ENCODE measurements at places on chromosomes 5 and 9.
A peak's percentile ranks its signal among the peaks of the same experiment; 100 is the strongest.

GRCh38 chr5:746258-746761 lies 38.2 kb downstream of the ZDHHC11B start:
- no peak for DNase-seq

- no peak for DNase-seq
Measured at GRCh38 chr5:12141496-12141895, 237.2 kb upstream of the CTNND2 start.

GRCh38 chr9:37951671-37952449 lies 47.9 kb upstream of the SLC25A51 start:
- no peak for DNase-seq

GRCh38 chr5:171340491-171340890 lies 31.4 kb downstream of the TLX3 start:
- DNase-seq = no peak

- DNase-seq = no peak
Measured at GRCh38 chr5:52922384-52922783, 66.8 kb upstream of the ITGA2 start.

- DNase-seq = no peak
Measured at GRCh38 chr9:134293611-134294152, 32.6 kb upstream of the RXRA start.

DNA sequence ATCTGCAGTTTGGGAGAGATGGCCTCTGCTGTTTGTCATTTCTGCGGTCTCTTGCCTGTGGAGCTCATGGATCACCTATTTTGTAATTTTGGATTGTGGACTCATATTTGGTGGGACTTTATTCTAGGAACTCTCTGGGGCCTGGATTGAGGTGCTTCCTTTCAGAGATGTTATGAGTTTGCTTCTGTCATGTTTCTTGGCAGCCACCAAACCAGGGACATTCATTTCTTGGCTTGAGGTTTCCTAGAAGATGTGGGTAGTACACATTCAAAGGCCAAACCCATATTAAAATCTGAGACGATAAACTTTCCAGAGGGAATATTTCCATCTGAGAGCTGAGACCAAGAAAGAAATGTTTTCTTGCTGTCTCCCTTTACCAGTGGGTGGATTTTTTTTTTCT lies 37.2 kb upstream of the GADD45G start:
- DNase-seq = no peak

GRCh38 chr9:84349671-84350070 lies 9.1 kb upstream of the SLC28A3 start:
- DNase-seq = no peak

GRCh38 chr9:78986446-78986845 lies 585.3 kb upstream of the TLE4 start:
- DNase-seq = no peak

- DNase-seq = no peak
Measured at GRCh38 chr9:136172412-136173079, 32.4 kb downstream of the LHX3 start.

GRCh38 chr5:14305045-14305444 lies 161.9 kb downstream of the TRIO start:
- DNase-seq = no peak

- DNase-seq = no peak
Measured at GRCh38 chr5:141843156-141843927, 34.9 kb downstream of the PCDH1 start.

DNA sequence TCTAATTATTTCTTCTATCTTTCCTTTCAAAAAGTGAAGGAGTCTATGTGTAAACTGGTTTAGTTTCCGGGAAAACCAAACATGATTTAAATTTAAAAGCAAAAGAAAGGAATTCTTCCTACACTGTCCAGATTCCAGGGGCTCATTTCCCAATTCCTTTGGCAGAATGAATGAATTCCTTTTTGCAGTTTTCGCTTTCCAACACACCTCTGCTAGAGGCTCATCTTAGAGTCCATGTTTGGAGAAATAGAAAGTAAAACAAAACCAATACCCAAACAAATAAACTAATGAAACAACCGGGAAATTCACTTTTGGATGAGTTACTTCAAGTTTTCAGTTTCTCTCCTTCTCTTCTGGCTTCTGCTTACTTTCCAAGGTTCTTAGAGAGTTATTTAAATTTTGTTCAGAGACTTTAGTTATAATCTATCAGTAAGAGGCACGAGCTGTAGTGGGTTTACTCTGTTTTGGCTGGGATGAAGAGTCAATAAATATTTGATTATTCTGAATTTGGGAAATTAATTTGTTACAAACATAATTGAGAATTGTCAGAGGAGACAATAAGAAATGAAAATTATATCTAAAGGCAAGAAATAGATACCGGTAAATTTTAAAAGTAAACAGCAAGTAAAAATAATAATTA lies 365.0 kb upstream of the CDH9 start:
- DNase-seq = no peak

GRCh38 chr5:149141224-149141956 lies at the start of gene ABLIM3:
TSS of gene ABLIM3 (plus strand) at chr5:149141493. CDS start at chr5:149142096, 603 bp downstream.
- DNase-seq = peak; percentile 52

DNA sequence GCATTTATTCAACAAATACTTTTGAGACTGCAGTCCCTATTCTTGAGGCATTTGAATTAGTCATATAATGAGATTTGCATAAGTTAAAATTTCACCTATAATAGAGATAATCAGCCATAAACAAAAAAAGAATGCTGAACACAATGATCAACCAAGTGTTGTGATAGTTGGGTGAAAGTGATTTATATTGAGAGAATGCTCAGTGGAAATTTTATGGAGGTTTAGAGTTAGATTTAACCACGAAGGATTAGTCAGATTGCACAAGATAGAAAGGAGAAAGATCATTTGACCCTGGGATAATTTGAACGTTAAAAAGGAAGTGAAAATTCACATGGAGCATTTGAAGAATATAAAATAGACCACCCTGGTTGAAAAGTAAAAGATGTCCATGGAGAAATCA lies 356.2 kb downstream of the NPR3 start:
- DNase-seq = no peak

GRCh38 chr9:71806901-71807307 lies 38.6 kb upstream of the CEMIP2 start:
- DNase-seq = peak; percentile 22

GRCh38 chr9:13589034-13589737 lies 309.7 kb upstream of the MPDZ start:
- DNase-seq = no peak

DNA sequence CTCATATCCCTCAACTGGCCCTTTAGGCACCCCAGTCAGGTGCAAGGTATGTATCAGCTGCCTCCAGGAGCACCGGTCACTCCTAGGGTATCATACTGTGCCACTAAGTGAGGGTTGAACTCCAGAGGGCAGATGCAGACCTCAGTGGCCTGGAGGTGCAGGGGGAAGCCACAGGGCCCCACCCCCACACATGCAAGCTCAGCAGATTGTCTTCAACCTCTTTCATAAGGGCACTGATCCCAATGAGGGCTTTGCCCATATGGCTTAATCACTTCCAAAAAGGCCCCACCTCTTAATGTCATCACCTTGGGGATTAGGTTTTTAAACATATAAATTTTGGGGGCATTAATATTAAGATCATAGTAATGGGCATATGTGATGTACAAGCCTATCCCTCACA lies 28.2 kb downstream of the BAAT start:
- no peak for DNase-seq

DNA sequence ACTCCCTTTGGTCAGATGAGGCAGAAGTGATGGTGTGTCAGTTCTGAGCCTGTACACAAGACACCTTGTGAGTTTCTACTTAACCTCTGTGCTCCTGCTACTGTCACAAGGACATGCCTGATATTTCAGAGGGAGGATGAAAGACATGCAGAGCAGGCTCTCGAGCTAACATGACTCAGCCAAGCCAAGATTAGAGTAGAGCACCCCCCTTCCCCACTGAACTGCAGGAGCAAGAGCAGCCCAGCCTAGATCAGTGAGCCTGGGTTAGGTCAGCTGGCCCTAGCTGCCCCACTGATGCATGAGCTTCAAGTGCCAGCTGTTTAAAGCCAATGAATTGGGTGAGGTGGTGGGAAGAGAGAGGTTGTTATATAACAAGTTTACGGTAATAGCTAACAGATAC lies 36.7 kb downstream of the BRINP1 start:
- DNase-seq = no peak

DNA sequence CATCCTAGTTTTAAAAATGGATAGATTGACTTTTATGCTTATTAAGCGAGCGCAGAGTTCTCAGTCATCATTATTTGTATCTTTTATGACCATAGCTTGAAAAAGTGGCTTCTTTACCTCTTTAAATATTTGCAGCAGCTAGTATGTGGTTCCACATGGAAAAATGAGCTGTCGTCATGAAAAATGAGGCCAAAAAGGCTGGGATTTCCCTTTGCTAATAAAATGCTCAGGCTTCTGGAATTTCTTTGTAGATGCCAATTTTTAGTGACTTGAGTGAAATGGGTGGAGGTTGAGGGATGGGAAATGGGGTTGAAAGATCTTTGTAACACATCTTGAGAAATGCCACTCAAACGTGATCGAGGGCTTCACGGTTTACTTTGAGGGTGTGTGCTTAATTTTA lies 35.2 kb downstream of the RAI14 start:
- DNase-seq = no peak

- DNase-seq = no peak
Measured at GRCh38 chr5:109411627-109412026, 1.9 kb upstream of the PJA2 start.

DNA sequence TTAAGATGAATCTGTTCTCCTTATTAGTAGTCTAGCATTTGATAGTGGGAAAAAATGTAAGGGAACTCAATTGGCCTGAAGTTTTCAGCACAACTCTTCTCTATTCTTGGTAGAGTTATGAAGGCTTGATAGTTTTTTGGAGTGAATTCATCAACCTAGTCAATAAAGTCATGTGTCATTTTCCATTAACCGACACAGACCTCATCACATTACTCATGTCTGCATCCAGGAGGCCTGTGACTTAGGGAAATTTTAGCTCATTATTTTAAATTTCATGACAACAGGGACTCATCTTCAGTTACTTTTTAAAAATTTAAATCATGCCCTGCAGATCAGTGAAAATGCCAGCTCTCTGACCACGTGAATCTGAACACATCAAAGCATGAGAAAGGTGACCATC lies 63.3 kb downstream of the ADAMTS16 start:
- DNase-seq = no peak

DNA sequence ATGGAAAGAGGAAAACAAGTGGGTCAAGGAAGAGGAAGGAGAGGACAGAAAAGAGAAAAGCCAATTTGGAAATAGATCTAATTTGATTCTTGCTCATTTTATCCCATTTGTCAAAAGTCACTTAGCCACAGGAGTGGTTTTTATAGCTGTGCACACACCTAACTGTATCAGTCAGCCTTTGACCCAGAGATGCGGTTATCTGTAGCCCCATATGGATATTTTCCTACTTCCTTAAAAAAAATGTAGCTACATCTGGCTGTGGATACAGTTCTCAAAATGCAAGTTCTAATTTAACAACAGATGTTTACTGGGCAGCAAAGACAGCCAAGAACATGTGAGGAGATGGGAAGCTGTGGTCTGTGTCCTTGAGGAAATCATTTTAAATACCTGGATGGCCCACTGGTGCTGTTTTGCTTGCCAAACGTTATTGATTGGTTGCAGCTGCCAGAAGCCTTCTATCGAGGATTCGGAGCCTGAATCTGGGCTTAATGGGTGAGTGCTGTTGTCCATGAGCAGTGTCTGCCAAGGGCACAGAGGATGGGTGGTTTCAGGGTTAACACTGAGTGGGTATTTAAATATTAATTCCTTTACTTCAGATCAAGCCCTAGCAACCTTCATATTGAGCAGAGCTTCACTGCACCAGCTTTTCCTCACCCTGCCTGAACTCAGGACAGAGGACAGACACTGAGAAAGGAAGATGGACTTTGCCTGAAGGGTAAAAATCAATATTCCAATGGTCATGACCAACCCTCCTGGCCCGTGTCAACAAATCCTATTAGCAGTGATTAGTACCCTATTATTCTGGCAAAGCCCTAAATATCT lies 92.2 kb downstream of the APBA1 start:
- no peak for DNase-seq

GRCh38 chr9:126327006-126327713 lies 531 bp downstream of the MVB12B start:
- no peak for DNase-seq

GRCh38 chr5:159332800-159333544 lies 2.7 kb upstream of the IL12B start:
- no peak for DNase-seq

DNA sequence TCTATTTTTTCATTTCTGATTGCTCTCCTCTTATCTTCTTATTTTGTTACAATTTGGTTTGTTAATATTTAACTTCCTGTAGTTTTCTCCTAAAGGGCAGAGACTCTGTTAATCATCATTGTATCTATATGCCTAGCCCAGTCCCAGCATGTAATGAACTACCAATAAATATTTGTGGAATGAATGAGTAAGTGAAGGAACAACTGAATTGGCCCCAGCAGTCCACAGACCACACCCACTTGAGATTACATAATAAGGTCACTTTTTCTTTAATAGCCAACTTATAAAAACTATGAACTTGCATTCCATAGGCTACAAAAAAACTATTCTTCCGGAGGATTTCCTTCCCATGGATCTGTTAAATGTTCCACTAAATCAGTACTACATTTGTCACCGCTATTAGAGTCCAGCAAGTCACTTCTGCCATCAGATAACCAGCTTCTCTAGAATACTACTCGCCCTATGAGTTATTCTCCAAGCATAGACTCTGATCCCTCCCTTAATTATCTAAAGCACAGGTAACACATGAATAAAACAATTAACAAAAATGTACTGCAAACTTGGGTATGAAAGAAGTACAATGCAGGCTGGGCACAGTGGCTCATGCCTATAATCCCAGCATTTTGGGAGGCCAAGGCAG lies 27.5 kb upstream of the TNPO1 start:
- no peak for DNase-seq

DNA sequence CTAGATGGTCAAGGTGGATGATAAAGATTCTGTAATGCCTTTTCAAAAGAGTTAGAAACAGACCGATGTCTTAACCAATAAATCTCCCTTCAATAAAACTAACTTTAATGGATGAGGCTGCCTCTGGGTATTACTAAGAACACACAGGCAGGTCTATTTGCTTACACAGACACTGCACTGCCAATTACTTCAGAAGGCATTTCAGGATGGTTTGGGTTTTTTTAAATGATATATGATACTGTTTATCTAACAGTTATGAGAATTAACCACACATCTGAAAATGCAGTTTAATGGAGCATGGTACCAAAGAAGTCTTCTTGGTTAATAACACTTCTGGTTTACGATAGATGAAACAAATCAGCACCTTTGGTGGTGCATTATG lies 367.9 kb upstream of the GRAMD2B start:
- no peak for DNase-seq

DNA sequence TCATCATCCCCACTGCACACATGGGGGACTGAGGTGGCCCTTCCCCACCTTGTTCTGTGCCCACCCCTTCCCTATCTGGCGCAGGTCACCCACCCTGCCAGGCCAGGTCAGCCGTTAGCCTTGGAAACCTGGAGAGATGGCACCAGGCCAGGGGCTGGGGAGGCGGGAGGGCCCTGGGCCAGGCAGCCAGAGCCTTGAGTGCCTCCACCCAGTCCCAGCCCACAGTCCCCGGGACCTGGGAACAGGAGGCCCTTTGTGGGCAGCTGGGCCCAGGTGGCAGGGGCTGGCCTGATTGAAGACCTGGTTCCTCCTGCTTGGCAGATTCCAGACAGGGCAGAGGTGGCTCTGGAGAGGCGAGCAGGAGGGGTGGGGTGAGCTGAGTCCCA lies 70.6 kb downstream of the LRSAM1 start:
- DNase-seq = no peak

Measured in stimulated activated CD8-positive, alpha-beta memory T cell treated with anti-CD3 and anti-CD28 coated beads, Interleukin-2, amount 100 ng/mL, for 1 hour (primary cell).